ENCODE measurements at places on chromosomes 12 and 14. TPM values are rescaled to one million over a fixed set of nuclear protein-coding genes. Genes with fewer than 3 reads are reported as not detected.

DNA sequence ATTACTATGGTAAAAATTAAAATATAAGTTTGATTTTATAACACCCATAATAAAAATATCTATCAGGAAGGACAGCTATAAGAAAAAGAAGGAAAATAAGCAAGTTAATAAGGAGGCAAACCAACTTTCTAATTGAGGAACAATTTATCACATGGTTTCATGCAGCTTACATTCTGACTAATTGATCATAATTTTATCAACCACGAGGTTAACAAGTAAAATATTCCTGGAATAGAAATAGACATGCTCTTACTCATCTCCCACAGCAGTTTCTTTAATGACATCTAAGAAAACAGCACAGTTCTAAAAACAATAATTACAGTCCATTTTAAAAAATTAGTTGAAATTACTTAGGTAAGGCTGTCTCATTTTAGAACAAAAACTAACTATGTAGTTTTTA lies 130.8 kb upstream of the KRR1 start:
- no peak for DNase-seq

ART4 gene
- total RNA-seq, result 91.9 TPM

- no peak for DNase-seq
These were observed 228.7 kb downstream of the PCNX1 start for GRCh38 chr14:71135911-71136310.

IFNG-AS1 gene
- total RNA-seq, result not detected

DNA sequence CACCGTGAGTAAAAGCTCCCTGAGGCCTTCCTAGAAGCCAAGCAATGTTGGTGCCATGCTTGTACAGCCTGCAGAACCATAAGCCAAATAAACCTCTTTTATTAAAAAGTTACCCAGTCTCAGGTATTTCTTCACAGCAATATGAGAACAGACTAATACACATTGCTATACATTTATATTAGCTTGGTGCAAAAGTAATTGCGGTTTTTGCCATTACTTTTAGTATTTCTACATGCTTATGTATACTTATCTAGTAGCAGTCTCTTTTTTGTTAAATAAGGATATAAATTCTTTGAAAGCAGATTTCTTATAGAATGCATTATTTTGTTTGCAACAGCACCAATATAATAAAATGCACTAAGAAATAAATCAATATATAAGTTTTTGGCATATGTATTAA lies 619.6 kb downstream of the FSCB start:
- DNase-seq, result no peak

CLEC2D gene
- 0.64 TPM for total RNA-seq

- DNase-seq, result peak; percentile 65
These were observed 53.1 kb upstream of the STON2 start for GRCh38 chr14:81453166-81453766.

POMT2 gene
- 7.8 TPM for total RNA-seq

- no peak for DNase-seq
These were observed 28.7 kb downstream of the CCDC85C start for GRCh38 chr14:99575043-99576023.

- peak; percentile 92 for DNase-seq
These were observed 780 bp downstream of the TBC1D15 start for GRCh38 chr12:71840231-71840847.

DNA sequence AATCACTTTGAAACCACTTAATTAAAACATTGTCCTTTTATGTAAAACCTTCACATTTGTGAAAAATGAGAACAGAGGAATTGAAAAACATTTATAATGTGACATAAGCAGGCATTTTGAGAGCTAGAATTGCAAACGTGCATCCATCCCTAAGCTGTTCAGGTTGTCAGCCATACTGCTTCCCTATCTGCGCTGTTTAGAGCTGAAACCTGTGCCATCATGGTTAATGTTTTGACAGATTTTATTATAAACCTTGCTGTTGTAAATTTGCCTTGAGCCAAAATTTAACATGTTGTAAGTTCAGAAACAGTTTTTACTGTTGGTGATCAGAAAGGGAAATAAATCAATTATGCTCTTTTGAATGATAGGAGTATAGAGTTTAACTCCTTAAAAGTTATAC lies 31.9 kb downstream of the FOXA1 start:
- DNase-seq, result no peak

SERPINA10 gene
- not detected for total RNA-seq

DNA sequence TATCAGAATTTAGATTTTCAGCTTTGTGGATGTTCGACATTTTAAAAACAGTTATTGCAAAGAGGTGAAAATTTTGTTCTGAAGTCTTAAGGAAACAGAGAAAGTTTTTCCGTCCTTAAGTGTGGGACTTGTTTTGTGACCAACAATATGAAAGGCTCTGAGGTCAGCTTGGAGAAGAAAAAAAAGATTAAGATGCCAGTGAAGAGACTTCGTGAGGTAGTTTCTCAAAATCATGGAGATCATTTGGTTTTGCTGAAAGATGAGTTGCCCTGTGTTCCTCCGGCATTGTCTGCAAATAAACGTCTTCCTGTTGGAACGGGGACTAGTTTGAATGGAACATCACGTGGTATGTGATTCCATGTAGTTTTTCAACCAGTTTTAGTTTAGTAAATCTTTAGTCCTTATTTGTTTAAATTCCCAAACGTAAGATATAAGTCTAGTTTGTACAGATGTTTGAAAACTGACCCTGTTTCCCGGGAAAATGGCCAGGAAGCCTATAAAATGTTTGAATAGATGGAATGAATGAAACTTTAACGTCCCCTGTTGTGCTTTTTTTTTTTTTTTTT lies 682 bp downstream of the KIAA0586 start:
- peak; percentile 76 for DNase-seq

DNA sequence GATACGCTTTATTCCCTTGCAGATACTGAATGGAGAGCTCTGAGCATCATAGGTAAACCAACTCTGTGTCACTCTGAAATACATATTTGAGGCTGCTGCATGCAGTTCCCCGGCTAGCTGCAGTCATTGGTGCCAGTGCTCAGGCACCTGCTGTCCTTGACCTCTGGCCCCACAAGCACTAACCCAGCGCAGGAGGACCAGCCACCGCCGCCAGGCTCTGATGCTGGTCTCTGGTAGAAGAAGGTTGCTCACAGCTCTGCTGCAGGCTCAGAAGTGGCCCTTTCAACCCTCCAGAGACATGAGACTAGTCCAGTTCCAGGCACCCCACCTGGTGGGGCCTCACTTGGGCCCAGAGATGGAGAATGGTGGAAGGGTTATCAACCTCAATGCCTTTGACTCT lies 34.5 kb upstream of the PTPRB start:
- DNase-seq, result no peak

RHOJ gene
- 163 TPM for total RNA-seq

- no peak for DNase-seq
These were observed 17.4 kb downstream of the GNG2 start for GRCh38 chr14:51877810-51878209.

DNA sequence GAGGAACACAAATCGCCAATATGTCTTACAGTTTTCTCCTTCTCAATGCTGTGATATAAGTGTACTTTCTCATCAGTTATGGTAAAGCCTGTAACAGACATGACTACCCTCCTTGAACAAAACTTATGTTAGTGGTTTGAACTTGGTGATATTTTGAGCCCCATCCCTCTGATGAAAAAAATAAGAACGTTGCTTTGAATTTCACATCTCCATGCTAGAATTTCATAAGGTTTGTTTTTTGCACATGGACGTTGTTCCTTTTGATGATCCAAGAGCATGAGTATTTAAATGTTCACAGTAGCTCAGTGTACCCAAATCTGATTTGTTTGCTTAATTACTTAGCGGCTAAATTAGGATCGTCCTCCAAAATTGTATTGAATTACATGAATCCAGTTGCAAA lies at the start of gene SLC15A5:
TSS of gene SLC15A5 (minus strand) at position 101 of the 400 bp plus-strand sequence. CDS start at position 101, 0 bp downstream.
- no peak for DNase-seq

- no peak for DNase-seq
These were observed 19.9 kb downstream of the SETD3 start for GRCh38 chr14:99460793-99461192.

- DNase-seq, result no peak
These were observed 62.8 kb upstream of the DIO3 start for GRCh38 chr14:101498526-101498860.

CFAP54 gene
- 6.2 TPM for total RNA-seq

DNA sequence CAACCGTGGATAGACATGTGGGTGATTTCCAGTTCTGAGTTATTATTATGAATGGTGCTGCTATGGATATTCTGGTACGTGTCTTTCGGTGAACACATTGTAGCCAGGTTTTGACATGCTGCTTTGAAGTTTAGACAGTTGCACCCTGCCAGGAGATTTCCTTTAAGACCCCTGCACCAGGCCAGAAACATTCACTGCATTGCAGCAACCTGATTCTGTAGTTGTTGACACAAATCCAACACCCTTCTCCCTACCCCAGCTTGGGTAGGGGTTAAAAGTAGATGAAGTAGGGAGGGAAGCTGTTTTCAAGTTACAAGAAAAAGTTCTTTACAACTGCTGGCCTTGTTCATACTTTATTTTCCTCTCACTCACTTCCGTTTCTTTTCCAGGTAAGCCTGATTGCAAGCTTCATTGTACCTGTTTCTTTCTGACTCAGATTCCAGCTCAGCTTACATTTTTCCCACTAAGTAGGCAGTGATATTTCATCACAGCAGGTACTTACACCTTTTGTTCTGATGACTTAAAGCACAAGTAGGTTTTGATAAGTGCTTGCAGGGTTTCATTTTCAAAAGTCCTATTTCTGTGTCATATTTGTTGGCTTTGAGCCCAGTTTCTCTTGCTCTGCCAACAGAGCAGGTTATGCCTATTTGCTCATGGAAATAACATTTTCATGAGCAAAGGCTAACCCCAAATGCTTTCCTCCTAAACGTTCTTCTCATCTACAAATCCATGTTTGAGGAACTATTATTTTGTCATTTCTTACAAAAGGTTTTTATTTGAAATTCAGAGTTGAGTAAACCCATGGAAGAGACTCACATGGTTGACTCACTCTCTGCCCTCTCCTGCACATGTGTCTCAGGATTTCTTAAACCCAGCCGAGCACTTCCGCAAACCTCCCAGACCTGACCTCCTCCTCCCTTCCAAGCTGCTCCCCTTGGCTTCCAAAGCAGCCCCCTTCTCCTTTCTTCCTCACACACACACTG lies 12.1 kb upstream of the LTA4H start:
- peak; percentile 79 for DNase-seq

SYNE2 gene
- total RNA-seq, result 67.0 TPM

BCL11B gene
- total RNA-seq, result under 0.01 TPM

GRCh38 chr12:14723763-14724162 lies 27.4 kb upstream of the GUCY2C start:
- peak; percentile 50 for DNase-seq

GRCh38 chr14:74573421-74574089 lies 38.5 kb downstream of the LTBP2 start:
- no peak for DNase-seq

GRCh38 chr14:66603945-66604344 lies 96.0 kb downstream of the GPHN start:
- DNase-seq, result no peak

DNA sequence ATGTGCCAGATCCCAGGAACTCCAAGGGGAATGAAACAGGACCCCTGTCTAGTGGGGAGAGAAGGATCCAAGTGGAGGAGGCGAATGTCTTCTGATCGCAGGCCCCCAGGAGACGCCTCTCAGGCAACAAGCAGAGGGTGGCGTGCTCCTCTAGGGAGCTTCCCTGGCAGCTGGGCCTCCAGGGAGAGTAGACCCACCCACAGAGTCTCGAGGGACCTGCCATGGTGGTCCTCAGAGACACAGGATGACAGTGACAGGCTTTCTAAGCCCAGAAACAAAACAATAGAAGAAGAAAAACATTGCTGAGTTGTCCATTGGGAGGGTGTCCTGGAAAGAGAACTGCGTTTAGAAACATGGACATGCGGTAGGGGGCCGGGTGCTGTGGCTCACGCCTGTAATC lies 140.6 kb upstream of the MAP1LC3B2 start:
- no peak for DNase-seq

SERPINA12 gene
- total RNA-seq, result not detected

DNA sequence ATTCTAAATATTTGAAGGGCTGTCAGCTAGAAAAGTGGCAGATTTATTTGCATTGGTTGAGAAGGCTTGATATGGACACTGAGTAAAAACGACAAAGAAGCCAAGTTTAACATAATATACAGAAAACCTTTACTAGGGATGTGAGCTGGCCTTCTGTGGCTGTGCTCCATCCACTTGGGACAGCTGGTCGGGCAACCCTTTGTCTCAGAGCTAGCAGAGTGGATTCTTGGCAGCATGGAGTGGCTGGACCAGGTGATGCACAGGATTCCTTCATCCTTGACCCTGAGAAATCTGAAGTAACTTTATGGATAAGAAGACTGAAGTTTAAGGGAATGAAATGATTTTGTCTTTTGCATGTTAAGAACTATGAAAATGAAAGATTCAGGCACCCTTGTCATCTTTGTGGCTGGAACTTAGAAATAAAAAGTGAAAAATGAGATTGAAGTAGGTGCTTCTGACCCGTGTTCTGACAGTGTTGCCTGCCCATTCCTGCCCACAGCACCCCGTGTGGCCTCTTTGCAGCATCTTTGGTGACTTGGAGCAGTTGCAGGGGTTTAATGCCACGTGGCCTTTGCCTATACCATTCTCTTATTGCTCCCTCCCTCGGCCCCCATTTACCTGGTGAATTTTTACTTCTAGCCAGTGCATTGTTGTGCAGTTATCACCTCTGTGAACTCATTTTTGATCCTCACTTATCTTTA lies 32.6 kb downstream of the PELI2 start:
- no peak for DNase-seq

RFLNA gene
- total RNA-seq, result under 0.01 TPM

GRCh38 chr12:117011988-117012805 lies 87.0 kb downstream of the TESC start:
- DNase-seq, result no peak

TAS2R7 gene
- not detected for total RNA-seq

DNA sequence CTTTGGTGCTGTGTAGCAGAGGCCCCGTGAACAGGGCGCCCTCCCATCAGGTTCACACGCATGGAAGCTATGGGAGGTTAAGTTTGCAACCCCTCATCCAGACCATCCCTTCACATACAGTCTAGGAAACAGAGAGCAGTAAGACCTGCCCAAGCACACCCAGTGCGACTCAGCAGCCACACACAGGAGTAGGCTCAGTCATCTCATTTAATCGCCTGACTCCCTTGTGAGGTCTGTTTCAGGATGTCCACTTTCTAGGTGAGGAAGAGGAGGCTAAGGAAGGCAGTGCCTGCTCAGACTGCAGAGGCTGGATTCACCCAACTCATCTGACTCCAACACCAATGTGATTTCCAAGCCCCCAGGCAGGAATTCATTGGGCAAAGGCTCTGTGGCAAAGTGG lies 11.9 kb downstream of the BDKRB1 start:
- no peak for DNase-seq

LIN7A gene
- total RNA-seq, result 0.13 TPM

GLT1D1 gene
- total RNA-seq, result not detected

DNA sequence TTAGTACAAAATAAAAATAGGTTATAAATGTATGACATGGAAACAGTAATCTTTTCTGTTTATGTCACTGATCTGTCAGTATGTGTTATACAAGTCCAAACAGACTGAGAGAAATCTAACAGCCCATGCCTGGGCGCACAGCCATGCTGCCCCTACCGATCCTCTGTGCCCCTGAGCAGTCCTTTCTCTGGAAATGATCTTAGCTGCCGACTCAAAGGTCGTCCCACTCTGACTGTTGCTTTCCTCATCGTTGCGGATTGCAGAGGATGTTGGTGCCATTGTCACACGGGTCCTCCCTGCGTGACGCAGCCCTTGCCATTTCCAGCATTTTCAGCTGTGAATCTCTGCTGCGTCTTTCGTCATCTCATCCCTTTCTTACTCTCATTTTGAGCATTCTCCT lies 82.9 kb upstream of the DYNC1H1 start:
- no peak for DNase-seq

CLEC4C gene
- total RNA-seq, result not detected

KCNJ8 gene
- total RNA-seq, result under 0.01 TPM

- DNase-seq, result no peak
These were observed 629 bp downstream of the FBRSL1 start for GRCh38 chr12:132490422-132491137.
